WTC11 (cell line): ENCODE measurements at places on chromosomes 13 and 19. TPM values are rescaled to one million over a fixed set of nuclear protein-coding genes. Genes with fewer than 3 reads are reported as not detected.
A peak's percentile ranks its signal among the peaks of the same experiment; 100 is the strongest.

- no peak for DNase-seq
Measured at GRCh38 chr13:82688400-82688994, 1193.8 kb downstream of the SLITRK1 start.

- DNase-seq = no peak
Measured at GRCh38 chr13:34421347-34421719, 520.7 kb upstream of the NBEA start.

DNA sequence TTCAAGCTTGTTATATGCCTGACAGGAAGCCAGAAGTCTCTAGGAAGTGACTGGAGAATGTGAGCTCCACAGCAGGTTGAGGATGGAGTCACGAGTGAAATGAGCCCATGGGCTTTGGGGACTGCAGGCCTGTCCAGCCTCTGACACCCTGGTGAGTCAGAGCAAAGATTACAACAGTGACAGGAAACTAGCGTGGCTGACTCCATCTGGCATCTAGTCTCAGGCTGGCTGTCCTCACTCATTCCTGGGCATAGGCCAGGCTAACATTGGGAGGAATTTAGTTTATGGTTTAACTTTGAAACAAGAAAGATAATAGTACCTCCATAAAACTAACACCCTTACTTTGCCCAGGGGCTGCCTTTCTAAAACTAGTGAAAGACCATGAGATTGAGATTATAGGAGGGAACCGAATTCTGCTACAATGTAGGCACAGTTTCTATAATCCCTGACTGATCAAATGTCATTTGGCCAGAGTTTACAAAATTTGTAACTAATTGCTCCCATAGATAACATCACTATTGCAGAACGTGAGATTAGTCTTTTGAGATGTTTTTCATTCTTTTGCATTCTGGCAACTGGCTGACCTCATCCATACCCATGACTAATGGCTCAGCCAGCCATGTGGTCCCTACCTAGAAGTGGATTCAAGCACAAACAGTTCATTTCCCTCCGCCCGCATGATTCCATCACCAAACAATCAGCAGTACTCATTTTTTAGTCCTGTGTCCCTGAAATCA lies 28.4 kb downstream of the PSG1 start:
- no peak for DNase-seq

DNA sequence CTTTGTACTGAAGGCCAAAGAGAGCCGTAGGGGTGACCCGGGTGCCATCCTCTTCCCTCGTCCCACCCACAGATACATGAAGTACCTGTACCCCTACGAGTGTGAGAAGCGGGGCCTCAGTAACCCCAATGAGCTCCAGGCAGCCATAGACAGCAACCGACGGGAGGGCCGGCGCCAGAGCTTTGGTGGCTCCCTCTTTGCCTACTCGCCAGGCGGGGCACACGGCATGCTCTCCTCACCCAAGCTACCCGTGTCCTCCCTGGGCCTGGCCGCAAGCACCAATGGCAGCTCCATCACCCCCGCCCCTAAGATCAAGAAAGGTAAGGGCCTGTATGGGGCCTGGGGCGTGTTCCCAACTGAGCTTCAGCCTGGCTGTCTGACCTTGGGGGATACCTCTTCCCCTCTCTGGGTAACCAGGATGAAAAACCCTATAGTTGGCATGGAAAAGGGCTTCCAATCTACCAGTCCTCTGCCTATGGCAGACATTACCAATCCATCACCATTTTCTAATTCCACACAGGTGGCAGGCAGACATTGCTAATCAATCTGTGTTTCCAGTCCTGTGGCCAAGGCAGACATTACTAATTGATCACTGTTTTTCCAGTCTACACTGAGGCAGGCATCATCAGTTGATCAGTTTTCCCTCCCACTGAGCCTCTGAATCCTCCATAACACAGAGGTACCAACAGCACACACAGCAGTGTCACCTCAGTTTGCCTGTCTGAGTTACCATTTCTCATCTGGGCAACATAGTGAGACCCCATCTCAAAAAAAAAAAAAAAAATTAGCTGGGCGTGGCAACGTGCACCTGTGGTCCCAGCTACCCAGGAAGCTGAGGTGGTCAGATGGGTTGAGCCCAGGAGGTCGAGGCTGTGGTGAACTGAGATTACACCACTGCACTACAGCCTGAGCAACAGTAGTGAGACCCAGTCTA lies 19.1 kb upstream of the WDR18 start:
- no peak for DNase-seq

GRCh38 chr19:1527650-1528309 lies 3.9 kb downstream of the PLK5 start:
- DNase-seq = no peak

- DNase-seq = no peak
Measured at GRCh38 chr19:30160426-30160825, 211.8 kb upstream of the ZNF536 start.

GRCh38 chr19:50565984-50566903 lies 2.0 kb downstream of the LRRC4B start:
- peak; percentile 69 for DNase-seq

GRCh38 chr19:14536926-14537692 lies 7.7 kb downstream of the TECR start:
- DNase-seq = peak; percentile 96

DNA sequence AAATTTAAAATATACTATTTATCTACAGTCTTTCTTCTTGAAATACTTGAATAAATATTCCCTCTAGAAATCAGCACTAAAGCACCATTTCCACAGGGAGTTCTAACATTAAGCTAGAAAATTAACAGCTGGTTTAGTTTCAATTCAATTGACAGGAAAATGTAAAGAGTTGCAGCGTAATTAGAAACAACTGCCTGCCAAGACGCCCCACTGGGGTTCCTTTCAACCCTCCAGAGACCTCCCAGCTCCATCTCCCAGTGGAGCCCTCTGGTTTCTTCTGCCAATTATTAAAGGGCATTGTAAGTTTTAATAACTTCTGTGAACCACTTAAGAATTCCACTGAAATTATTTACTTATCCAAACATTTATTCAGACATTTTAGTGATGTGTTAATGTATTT lies 4.2 kb downstream of the GJA3 start:
- DNase-seq = no peak

DNA sequence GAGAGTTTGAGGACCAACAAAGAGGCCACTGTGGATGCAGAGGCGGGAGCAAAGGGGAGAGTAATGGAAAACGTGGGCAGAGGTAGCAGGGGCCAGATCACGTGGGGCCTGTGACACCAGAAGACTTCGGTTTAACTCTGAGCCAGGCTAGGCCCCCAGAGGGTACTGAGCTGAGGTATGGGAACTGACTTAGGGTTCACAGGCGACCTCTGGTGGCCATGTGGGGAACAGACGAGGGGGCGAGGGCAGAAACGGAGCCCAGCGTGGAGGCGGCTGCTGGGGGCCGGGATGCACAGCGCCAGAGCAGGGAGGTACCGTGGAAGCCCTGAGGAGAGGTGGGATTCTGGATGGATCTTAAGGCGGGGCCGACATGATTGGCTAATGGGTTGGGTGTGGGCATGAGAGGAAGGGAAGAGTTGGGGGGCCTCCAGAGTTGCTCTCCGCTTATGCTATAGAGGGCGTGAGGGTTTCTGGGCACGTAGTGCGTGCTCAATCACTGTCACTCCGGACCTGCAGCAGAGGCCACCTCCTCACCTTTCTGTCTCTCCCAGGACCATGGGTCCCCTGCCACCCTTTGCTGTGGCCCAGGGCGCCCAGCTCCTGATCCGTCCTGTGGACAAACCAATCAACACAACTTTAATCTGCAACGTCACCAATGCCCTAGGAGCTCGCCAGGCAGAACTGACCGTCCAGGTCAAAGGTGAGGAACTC lies 13.7 kb downstream of the PVR start:
- DNase-seq = peak; percentile 90

DNA sequence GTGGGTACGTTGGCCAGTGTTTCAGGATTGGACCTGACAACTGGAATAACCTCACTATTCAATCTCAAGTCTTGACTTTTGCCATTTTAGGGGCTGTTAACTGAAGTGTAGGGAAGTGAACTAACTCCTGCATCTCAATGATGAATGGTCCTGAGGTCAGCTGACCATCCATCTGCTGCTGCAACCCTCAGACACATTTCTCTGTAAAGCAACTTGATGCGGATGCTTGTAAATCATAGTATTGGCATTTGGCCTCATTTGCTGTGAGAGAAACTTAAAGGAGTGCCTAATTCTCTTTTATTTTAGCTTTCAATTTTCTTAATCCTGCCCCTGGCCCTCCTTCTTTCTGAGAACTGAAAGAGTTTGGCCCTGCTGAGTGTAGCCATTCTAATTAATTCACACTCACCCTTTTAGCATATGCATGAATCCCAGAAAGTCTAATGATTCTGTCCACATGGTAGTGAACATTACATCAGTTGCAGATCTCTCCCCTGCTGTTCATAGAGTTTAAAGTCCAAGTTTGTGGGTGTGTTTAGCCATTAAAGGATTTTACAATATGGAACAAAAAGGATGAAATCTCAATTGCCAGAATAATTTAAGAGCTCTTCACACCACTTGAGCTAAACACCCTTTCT lies 1531.4 kb upstream of the SLC10A2 start:
- DNase-seq = no peak

DNA sequence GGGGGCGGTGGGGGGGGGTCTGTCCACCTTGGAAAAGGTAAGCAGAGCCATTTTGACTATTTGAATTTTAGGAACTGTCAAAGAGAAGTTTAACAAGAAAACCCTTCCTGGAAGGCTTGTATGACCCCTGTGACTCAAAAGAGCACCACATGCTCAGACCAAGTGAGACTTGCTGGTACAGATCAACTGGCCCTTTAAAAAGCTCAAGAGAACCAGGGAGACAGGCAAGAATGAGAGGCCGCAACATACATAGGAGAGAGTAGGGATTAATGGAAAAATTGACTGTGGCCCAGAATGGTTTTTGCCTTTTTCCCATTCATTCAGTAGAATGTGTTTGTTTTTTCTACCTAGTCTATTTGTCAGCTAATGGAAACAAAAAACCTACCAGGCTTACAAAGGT lies 26.2 kb upstream of the ATP8A2 start:
- no peak for DNase-seq

DNA sequence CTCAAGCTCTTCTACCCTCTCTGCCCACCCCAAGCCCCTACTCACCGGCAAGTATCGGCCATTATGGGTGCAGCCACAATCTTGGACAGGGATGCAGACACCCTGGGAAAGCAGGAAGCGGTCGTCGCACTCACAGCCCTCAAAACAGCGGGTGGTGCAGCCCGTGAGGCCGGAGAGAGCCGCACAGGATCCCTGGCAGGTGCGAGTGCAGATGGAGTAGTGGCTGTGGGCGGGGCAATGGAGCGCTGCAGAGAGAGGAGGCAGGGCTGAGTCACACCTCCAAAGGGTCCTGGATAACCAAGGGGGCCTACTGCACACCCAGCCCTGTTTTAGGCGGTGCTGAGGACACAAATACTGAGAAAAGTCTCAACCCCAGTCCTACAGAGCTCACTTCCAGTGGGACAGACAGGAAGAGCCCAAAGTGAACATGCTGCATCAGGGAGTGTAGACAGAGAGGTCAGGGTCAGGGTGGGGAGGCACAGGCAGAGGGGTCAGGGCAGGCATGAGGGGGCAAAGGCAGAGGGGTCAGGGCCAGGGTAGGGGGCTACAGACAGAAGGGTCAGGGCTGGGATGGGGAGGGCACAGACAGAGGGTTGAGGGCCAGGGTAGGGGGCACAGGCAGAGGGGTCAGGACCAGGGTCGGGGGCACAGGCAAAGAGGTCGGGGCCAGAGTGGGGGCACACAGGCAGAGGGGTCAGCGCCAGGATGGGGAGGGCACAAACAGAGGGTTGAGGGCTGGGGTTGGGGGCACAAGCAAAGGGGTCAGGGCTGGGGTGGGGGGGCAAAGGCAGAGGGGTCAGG lies 24.2 kb upstream of the FBL start:
- DNase-seq = peak; percentile 85

GRCh38 chr19:33405553-33406461 lies 32.3 kb downstream of the CEBPG start:
- no peak for DNase-seq

DNA sequence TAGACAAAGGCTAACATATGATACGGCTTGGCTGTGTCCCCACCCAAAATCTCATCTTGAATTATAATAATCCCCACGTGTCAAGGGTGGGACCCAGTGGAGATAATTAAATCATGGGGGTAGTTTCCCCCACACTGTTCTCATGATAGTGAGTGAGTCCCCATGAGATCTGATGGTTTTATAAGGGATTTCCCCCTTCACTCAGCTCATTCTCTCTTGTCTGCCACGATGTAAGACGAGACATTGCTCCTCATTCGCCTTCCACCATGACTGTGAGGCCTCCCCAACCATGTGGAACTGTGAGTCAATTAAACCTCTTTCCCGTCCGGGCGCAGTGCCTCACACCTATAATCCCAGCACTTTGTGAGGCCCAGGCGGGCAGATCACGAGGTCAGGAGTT lies 143.5 kb downstream of the RXFP2 start:
- DNase-seq = no peak

DNA sequence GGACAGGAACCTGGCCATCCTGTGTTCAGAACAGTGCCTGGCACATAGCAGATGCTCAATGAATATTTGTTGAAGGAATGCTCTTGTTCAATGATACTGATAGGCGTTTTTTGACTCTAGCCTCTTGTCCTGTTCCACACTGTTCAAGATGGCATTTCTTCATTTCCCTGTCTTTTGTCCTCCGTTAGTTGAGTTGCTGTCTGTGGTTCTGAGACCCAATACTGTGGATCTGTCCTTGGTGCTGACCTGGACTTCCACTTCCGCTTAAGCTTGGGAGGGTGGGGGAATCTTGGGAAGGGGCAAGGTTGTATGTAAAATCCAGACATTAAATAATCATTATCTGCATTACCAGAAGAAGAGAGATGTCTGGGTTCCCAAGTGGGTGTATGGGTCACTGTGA lies 8.3 kb upstream of the KCNN4 start:
- DNase-seq = peak; percentile 56

DNA sequence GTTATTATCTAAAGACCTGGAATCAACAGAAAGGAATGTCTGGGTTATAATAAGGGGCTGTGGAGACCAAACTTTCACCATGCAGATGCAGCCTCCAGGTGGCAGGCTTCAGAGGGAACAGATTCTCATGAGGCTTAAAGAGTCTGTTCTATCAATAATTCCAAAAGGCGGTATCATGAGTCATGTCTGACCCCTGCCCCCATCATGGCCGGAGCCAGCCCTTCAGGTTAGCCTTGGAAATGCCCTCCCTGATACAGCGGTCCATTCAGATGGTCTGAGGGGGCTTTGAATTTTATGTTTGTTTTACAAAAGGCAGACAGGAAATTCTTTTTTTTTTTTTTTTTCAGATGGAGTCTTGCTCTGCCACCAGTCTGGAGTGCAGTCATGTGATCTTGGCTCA lies 21.7 kb upstream of the LAMP1 start:
- peak; percentile 57 for DNase-seq

DNA sequence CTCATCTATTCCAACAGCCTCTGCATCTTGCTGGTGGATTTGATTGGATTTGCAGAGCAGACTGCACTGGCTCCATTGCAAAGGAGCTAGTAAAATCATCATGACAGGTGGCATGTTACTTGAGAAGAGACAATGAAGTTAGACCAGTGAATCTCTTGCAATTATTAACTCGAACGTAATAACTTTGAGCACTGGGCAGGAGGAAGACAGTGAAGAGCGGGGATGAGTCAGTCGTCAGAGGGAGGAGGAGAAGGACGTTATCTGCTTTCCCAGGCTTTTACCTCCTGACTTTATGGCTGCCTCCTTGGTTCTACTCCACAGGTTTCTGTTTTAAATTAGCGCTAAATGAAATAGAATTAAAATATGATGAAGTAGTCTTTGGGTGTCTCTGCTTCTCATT lies 257.8 kb upstream of the IPO5 start:
- no peak for DNase-seq

GRCh38 chr13:95039415-95039814 lies 261.8 kb downstream of the ABCC4 start:
- DNase-seq = no peak

GRCh38 chr19:49071860-49072547 lies 495 bp downstream of the KCNA7 start:
- DNase-seq = peak; percentile 94

The DAND5 gene
- total RNA-seq = 0.18 to 0.23 TPM (median 0.22 TPM) in 3 replicates

The PIBF1 gene
- total RNA-seq = 12.5 to 16.0 TPM (median 12.9 TPM) in 3 replicates

The MBNL2 gene
- 0.85 to 1.9 TPM (median 1.7 TPM) in 3 replicates for total RNA-seq

The GRK1 gene
- 0.11 to 0.21 TPM (median 0.17 TPM) in 3 replicates for total RNA-seq
